ENCODE measurements at places on chromosomes 6 and 20.

DNA sequence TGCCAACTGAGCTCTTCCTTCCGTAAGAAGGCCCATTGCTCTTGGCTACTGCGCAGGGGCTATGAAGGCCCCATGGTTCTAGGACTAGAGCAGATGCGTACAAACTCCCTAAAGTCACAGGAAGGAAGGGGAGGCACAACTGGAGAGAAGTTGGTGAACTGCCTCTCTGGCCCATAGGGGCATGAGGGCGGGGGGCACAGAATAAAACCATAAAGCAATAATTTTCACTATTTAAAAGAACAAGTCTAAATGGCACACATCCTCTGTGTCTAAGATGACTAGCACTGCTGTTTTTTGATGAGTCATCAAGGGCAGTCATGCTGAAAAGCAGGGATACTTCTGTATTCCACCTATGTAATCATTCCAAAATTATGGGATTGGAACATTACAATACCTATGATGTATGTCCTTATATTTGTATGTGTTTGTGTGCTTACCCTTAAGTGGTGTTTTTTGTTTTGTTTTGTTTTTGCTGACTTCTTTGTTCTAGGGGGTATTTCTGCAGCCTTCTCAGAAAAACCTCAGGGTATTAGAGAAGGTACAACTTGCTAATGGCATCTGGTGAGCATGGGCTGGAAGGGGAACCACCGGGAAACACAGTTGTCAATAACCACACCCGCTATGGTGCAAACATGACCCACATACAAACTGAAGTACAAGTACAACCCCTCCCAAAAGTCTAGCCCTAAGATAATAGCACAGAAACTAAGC lies 36.9 kb downstream of the B4GALT5 start:
- no peak for DNase-seq

GRCh38 chr20:2984956-2985661 lies 58.3 kb upstream of the GNRH2 start:
- DNase-seq, result no peak

- DNase-seq, result no peak
Measured at GRCh38 chr6:106612671-106613416, 16.5 kb downstream of the RTN4IP1 start.

- no peak for DNase-seq
Measured at GRCh38 chr6:52566853-52567279, 10.0 kb downstream of the TRAM2 start.

All from breast epithelium (tissue), 4 donors.